ELR (cell line): ENCODE measurements at places on chromosomes 11 and 22.

GRCh38 chr22:37197451-37198257 is 9.6 kb upstream of the C1QTNF6 start:
- DNase-seq: peak; percentile 91

- peak; percentile 85 for DNase-seq
Measured at GRCh38 chr11:64885367-64886286, 7.2 kb upstream of the EHD1 start.

- peak; percentile 76 for DNase-seq
Measured at GRCh38 chr11:15969281-15969680, 387.1 kb downstream of the SOX6 start.

DNA sequence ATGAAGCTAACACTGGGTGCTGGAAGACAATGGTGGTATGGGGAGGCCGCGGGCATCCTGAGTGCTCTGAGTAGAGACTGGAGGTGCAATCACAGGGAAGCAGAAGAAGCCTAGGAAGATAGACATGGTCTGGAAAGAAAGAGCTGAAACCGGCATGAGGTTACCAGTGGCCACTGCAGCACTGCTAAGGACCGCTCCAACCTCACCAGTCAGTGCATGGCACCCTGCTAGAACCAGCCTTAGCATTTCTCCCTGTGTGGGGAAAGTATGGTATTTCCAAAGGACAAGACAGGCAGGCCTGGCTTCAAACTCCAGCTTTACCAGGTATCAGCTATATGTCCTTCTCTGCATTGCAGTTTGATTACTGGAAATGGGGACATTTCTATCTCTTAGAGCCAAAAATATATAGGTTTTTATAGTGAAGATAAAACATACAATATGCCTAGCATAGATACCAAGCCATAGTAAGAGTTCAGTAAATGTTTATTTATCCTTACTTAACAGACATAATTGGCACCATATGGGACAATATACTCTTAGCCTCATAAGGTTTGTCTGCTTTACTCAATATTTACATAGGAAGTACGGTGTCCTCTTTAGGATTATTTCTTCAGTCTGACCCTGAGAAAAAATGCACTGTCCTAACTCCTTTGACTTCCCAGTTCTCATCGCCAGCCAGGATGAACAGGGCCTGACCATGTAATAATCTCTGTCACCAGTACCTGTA is 231.1 kb downstream of the TENM4 start:
- no peak for DNase-seq

DNA sequence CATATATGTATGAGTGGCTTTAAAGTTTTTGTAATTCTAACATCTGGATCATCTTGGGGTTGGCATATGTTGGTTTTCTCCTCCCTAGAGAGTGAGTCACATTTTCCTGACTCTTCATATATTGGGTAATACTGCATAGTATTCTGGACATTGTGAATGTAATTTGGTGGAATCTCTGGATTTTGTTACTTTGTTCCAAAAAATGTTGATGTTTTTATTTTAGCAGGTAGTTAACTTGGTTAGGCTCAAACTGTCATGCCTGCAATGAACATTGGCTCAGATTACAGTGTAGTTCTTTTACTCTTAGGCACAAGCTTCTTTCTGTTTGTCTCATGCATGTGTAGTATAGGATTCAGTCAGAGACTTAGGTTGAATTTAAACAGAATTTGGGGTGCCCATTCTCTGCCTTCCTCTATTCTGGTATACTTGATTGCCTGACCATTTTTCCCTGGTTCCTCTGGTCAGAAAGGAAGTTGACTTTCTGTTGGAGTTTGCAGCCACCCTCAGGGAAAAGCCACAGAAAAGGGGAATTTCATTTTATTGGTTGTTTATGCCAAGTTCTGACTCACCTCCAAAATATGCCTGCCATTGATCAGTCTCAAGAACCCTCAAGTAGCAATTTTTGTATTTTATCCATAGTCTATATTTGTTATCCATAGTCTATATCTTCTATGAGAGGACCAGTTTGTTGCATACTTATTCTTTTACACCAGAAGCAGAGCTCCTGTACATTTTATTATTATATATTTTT is 151.7 kb downstream of the UVRAG start:
- peak; percentile 93 for DNase-seq

- no peak for DNase-seq
Measured at GRCh38 chr22:27772081-27772983, 29.2 kb downstream of the MN1 start.

- DNase-seq: peak; percentile 81
Measured at GRCh38 chr11:7892059-7892699, 38.9 kb downstream of the OR10A6 start.

GRCh38 chr11:35914816-35915215 is 29.0 kb upstream of the LDLRAD3 start:
- no peak for DNase-seq

DNA sequence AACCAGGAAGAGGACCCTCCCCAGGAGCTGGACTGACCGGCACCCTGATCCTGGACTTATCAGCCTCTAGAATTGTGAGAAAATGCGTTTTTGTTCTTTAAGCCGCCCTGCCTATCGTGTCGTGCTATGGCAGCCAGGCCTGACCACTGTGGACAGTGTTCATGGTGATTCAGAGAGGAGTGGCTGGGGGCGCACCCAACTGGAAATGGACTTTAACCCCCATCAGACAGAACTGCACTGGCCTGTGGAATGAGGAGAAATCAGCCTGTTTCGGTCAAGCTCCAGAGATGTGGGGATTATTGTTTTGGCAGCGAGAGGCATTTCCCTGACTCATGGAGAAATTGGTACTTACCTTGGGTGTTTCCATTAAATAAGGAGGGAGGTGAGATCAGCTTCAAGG is 1437.8 kb downstream of the BRD1 start:
- no peak for DNase-seq

DNA sequence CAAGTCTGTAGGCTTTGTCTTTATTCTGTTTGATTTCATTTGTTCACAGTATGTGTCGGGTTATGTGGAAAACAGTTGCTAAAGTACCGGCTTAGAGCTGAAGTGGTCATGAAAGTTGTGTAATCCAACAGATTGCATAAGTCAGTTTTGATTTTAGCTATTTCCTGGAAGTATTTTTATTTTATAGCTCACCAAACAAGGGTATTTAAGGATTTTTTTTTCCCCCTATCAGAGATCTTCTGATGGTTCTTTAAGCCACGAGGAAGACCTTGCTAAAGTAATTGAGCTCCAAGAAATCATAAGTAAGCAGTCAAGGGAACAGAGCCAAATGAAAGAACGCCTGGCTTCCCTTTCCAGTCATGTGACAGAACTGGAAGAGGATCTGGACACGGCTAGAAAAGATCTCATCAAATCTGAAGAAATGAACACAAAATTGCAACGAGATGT is 55.9 kb downstream of the PPFIA1 start:
- DNase-seq: no peak

DNA sequence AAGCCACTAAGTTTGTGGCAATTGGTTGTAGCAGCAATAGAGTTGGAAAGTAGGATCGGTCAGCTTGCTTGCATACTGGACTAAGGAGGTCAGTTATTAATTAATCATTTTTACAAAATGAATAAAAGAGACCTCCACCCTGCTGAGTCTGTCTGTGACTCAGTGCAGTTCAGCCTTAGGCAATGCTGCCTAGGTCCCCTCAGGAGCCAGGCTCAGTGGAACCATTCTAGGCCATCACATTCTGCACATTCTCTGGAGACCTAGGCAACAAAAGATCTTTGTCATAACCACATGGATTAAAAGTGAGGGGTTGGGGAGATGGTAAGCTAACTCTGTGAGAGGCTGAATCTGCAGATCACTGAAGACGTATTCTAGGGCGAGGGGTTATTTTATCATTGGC is 178.7 kb upstream of the CADM1 start:
- DNase-seq: no peak

DNA sequence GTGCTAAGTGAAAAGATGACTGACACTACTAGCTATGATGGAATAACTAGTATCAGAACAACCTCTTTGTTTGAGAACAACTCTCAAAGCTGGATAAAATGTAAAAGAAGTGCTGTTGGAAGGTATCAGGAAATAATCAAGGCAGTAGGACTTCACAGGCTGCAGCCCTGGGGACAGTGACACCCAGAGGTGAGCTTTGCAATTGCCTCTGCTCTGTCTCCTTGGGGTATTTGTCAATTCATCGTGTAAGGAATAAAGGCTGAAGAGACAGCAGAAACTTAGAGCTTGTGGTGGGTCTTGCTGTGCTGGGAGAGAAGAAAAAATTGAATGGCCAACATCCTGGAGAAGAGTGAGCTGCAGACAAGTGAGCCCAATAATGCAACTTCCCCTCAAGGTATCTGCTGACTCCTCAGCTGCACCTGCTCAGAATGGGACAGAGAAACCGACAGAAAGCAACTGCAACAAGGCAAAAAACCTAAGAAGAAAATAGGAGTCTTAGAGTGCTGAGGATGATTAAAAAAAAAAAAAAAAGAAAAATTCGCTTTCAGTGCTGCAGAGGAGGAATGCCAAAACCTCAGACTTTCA is 141.1 kb downstream of the RCN1 start:
- peak; percentile 57 for DNase-seq

- no peak for DNase-seq
Measured at GRCh38 chr11:123168955-123169484, 26.0 kb downstream of the CLMP start.

GRCh38 chr11:27205250-27205649 is 157.8 kb downstream of the CCDC34 start:
- no peak for DNase-seq

DNA sequence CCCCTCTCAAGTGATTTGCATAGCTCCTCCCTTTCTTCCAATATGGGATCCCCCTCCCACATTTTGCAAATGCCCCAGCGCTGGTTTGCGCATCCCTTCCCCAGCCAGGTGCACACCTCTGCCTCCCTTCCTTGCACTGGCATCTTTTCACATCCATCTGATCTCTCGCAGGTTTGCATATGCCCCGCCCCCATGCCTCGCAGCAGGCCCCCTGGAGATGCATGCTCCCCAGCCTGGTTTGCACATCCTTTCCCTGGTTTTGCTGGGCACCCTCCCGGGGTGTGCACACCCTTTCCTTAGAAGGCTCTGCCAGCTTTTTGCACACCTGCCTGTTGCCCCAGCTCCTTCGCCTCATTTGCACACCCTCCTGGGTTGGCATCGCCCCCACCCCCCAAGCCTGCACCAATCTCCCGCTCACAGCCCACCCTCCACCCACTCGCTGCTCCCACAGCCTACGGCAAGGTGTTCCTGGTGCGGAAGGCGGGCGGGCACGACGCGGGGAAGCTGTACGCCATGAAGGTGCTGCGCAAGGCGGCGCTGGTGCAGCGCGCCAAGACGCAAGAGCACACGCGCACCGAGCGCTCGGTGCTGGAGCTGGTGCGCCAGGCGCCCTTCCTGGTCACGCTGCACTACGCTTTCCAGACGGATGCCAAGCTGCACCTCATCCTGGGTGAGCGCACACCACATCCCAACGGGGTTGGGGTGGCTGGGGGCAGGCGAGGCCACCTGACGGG is 917 bp downstream of the RPS6KA4 start:
- DNase-seq: no peak

- DNase-seq: no peak
Measured at GRCh38 chr11:66494458-66494857, 14.2 kb downstream of the DPP3 start.

GRCh38 chr11:92897487-92897886 is 72.0 kb upstream of the MTNR1B start:
- no peak for DNase-seq

GRCh38 chr11:133946541-133947318 is 10.0 kb downstream of the IGSF9B start:
- DNase-seq: no peak

GRCh38 chr11:47863898-47864430 is 15.8 kb upstream of the NUP160 start:
- DNase-seq: no peak

DNA sequence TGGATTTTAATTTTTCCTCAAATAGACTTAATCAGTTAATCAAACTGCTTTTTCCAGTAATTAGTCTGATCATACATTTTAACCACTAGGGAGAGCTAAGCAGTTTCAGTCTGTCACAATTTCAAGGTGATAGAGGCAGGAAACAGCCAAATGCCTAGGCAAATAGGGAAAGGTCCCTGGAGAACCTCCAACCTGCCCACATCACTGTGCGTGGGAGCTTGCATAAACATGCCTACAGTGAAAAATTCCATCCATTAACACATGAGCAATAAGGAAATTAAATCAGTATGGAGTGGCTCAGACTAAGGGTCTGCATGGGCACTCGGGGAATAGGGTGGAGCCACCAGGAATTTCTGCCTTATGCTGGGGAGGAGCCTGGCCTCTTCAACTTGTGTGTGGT is 74.6 kb downstream of the AASDHPPT start:
- peak; percentile 50 for DNase-seq

DNA sequence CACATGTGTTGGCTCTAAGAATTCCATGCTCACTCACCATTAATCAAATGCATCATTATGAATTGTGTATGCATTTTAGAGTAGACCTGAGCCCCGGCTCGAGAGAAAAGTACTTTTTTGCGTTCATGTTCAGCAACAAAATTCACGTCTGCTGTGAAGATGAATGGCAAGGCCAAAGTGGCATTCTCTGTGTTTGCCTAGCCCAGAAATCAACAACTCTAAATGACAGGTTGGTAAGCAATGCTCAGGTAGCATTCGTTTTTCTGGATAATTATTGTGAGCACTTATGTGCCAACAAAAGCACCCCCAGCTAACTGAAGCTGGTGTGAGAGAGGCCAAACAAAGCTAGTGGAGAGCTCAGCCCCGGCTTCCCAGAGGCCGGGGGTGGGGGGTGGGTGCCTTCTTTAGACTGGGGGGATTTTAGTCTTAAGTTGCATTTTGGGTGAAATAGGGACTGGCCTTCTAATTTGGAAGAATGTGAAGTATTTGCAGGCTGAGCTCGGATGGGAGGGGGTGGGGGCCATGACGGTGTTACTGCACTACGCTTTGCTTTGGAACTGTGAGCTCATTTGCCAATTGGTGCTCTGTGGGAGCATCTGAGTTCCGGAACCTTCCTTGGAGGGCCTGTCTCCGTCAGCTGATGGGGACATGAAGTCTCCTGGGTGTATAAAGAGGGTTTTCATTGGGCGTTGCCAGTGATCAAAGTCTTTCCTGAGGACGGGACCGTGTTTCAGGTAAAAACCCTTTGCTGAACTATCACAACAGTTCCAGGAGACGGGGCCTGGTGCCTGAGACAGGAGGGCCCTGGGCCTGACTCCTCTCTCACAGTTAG is 29.0 kb upstream of the ALX4 start:
- DNase-seq: no peak

GRCh38 chr11:29435421-29435820 is 581.4 kb downstream of the KCNA4 start:
- no peak for DNase-seq

GRCh38 chr11:77879218-77879617 is 58.3 kb downstream of the AAMDC start:
- peak; percentile 15 for DNase-seq
